ENCODE measurements at places on chromosomes 16 and 17.

DNA sequence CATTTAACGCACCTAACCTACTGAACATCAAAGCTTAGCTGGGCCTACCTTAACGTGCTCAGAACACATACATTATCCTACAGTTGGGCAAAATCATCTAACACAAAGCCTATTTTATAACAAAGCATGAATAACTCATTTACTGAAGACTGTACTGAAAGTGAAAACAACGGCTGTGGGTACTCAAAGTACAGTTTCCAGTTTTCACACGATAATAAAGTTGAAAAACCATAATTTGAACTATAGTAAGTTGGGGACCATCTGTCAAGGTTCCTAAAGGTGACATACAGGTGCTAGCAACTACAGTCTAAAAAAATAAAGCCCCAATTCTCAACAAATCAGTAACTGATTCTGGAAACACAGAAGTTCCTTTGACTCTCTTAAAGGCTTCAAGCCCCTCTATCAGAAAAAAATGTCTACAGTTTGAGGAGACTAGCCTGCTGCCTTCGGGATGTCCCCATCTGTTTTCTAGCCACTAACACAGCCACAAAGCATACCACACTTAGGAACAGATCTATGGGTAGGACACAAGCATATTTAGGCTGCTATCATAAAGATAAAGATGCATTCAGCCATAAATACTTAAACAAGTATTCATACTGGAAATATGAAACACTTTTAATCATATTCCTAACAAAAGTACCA lies 71.3 kb downstream of the KANSL1 start:
- no peak for DNase-seq

GRCh38 chr17:80921159-80921558 lies 70.5 kb upstream of the CHMP6 start:
- no peak for DNase-seq

DNA sequence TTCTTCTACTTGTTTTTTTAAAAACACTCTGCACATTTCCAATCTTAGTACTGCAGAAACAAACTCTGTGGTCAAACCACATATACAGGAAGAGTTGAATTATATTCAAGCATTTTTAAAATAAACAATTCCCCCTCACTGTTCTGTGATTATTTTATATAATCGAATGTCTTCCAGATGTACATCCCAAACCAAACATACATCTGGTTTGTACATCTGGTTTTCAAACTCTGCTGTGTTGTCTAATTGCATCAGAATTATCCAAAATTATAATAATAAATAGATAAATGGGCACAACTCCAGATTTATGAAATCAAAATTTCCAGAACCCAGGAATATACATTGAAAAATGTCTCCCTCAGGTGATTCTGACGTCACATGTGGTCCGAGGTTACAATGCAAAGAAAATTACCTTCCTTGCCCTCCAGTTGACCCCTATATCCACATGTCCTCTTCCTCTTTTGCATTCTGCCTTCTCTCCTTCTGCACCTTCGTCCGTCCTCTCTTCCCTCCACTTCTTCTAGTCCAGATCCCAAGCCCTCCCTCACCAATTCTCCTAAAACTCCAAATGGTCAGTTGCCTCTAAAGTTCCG lies 13.3 kb upstream of the CCDC144A start:
- peak; percentile 3 for DNase-seq

- peak; percentile 82 for DNase-seq
Observed at GRCh38 chr17:48547808-48548522, 3.1 kb upstream of the HOXB2 start.

GRCh38 chr16:75620326-75621169 lies 2.5 kb downstream of the ADAT1 start:
- DNase-seq: no peak

GRCh38 chr16:11038777-11039176 lies 94.4 kb downstream of the CLEC16A start:
- no peak for DNase-seq

DNA sequence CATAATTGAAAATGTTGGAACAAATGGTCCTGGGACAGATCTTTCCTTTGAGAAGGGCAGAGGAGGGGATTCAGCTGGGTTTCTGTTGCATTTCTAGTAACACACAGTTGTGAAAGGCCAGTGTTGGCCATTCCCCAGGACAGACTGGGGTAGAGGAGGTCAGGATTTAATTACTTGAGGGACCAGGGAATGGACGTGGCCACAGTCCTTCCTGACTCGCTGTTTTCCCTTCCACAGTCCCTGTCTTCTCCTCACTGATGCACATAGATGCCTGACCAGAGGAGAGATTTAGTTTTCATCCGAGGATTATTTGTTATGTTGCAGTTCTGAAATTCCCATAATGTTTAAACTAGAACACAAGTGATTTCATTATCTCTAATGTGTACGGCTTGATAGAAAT lies 25.2 kb upstream of the HEATR6 start:
- DNase-seq: no peak

GRCh38 chr17:16817201-16817600 lies 127.2 kb downstream of the CCDC144A start:
- DNase-seq: no peak

- DNase-seq: peak; percentile 90
Observed at GRCh38 chr16:66619534-66620428, 15.3 kb downstream of the CMTM3 start.
